Esophagus squamous epithelium (tissue), 5 donors: ENCODE measurements at places on chromosomes 6 and 20. TPM values are rescaled to one million over a fixed set of nuclear protein-coding genes. Genes with fewer than 3 reads are reported as not detected.

KCNG1 gene
- total RNA-seq = 6.8 TPM

DNAH8 gene
- total RNA-seq = 0.03 TPM

TOX2 gene
- 22.9 TPM for total RNA-seq

PAK5 gene
- total RNA-seq = 0.29 TPM

NKX2-2 gene
- not detected for total RNA-seq
